ENCODE measurements at places on chromosomes 4 and X.

DNA sequence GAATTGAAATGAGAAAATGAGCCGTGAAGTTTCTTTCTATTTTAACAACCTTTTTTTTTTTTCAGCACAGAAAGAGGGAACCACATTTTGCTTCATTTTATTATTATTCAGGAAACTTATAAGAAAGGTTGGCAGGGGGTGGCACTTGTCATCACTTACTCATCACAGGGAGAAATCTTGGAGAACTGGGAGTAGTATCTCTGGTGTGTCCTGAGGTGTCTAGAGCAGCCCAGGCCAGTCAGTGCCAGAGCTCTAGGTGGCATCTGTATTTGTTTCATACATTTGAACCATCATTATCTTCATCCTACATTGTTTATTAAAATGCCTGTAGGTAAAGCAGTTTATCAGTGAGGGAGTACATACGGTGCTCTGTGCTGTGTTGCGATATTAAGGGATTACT is 43.8 kb upstream of the ARHGAP24 start:
- no peak for DNase-seq

- DNase-seq: no peak
Measured at GRCh38 chrX:132442691-132443090, 46.1 kb downstream of the MBNL3 start.

DNA sequence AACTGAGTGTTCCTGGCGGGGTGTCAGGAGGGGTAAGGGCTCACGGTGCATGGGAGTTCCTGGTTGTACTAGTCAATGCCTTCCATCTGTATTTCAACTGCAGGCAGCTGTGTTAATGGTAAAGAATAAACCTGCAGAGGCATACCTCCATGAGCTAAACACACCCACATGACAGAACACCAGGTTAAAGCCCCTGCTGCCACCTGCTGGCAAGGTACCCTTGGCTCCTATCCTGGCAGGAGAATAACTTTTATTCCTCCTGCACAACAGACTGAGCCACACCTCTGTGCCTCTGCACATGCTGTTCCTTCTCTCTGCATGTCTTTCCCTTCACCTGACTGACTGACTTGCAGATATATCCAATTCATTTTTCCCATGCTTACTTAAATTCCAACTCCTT is 11.1 kb downstream of the ITIH6 start:
- no peak for DNase-seq

GRCh38 chrX:7620560-7620959 is 222.4 kb upstream of the VCX start:
- DNase-seq: no peak

- DNase-seq: no peak
Measured at GRCh38 chr4:62550121-62550520, 1350.0 kb downstream of the ADGRL3 start.

GRCh38 chr4:185275501-185275900 is 66.1 kb downstream of the SNX25 start:
- DNase-seq: peak; percentile 30

DNA sequence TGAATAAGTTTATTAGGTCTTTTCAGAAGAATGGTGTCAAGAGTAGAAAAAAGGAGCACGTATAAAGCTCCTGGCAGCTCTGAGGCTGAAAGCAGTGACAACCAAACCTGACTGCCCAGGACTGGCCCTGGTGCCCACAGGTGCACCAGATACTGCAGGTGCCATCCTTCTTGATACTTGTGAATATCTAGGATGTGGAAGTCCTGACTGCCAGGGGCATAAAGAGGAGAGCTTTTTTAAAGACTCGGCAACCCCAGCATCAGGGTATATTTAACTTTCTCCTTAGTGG is 60.7 kb downstream of the TMEM150C start:
- no peak for DNase-seq

DNA sequence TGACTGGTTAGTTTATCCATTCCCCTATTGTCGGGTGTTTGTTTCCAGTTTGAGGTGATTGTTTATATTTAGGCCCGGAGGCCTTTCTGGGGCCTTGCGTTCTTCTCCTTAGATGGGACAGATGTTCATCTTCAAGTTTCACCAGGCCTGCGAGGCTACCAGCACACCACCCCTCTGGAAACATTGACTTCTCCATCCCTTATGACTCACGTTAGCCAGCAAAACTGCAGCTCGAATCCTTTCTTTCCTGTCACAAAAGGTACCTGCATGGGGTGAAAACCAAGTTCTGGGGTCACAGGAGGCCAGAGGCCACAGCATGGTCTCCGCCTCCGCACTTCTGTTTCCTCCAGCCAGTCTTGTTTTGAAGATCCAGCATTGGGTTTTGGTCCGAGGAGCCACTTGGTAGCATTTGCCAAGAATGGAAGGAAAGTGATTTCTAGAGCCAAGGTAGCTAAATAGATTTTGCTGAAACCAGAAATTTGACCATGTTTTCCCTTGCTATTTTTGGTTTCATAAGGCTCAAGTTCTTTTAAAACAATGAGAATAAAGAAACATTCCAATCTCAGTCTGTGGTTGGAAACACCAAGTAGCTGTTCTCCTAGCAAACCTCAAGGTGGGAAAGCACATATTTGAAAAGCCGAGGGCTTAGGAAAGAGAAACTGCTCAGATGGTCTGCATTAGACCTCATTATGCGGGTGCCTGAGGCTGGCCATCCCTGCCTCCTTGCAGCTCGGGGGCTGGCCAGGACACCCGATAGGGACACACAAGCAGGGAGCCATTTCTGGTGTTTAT is 5.6 kb downstream of the NYX start:
- peak; percentile 77 for DNase-seq

GRCh38 chr4:40238008-40238699 is 41.3 kb downstream of the RHOH start:
- no peak for DNase-seq

DNA sequence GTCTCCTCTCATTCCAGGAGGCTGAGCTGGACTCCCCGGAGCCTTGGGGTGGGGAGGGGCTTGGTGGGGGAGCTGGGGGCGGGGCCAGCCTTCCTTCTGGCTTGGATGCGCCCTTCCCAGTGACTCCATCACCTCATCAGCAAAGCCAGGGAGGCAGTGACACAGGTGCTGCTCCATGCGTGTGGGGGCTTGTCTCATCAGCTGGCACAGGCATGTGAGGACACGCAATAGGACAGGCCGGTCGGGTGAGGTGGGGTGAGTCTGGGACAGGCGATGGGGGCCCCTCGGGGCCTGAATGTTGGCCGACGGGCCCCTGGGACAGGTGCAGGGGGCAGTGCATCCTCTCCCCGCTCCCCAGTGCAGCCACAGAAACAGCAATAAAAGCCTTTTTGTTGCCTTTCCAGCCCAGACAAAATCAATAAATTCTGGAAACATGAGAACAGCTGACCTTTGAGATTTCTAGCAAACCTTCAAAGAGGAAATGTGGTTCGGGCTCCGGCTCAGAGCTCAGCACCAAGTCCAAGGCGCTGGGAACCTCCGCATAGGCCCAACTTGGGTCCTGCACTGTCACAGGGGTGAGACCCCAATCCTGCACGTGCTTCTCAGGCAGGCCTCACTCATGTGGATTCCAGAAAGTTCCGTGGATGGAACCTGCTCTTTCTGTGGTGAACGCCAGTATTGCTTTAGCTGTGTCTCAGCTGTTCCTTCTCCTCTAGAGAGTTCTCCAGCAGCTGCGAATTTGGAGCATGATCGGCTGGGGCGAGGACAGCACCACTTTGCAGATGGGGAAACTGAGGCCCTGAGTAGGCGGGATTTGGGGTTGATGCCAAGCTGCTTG is 18.5 kb downstream of the ADRA2C start:
- no peak for DNase-seq

DNA sequence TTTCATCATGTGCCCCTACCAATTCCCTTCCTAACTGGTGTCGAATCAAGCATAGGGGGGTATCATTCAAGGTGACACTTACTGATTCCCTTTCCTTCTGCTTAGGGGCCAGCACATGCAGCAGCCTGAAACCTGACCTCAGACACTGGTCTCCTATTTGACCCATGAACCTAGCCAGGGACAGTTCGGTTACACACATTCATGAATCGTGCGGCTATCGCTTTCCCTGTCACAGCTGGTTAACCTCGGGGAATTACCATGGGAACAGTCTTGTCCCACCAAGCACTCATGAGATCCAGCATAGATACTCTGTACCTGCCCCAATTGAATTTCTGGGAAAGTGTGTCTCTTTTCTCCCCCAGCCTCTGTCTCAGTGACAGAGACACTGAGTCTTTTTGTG is 140.4 kb downstream of the ZNF674 start:
- no peak for DNase-seq

DNA sequence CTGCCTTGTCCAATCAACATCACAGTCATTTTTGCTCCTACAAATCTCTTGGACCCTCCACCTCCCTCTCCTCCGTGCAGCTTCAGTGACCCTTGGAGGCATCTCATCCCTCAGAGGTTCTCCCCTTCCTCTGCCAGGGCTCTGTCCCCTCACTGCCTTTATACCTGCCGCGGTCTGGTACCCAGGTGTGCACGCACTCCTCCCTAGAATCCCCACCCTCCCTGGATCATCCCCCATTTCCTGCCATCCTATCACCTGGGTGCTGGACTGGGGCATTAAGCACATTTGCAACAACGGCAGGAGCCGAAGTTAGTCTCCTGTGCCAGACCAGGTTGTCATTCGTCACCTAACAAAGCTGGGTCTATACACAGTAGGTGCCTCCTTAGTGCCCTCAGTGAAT is 10.1 kb downstream of the TMEM271 start:
- DNase-seq: no peak

GRCh38 chr4:66501997-66502396 is 831.7 kb upstream of the EPHA5 start:
- DNase-seq: no peak

- no peak for DNase-seq
Measured at GRCh38 chr4:166827167-166827566, 407.1 kb downstream of the SPOCK3 start.

DNA sequence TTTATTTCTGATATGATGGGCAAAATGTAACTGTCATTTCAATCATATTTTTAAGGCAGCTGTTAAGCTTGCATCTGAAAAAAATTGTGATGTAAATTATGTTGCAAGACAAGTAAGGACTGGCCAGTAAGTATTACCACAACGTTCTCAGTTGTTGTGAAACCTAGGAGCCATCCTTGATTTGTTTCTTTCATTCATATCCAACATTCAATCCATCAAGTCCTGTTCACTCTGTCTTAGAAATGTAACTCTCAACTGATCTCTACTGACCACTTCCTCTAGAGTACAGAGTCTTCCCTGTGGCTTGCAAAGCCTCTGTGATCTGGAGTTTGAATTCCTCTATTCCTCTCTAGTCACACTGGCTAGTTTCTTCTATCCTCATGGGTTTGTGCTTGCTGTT is 161.4 kb upstream of the MAD2L1 start:
- no peak for DNase-seq

- no peak for DNase-seq
Measured at GRCh38 chr4:86744570-86744969, 104.6 kb downstream of the SLC10A6 start.

DNA sequence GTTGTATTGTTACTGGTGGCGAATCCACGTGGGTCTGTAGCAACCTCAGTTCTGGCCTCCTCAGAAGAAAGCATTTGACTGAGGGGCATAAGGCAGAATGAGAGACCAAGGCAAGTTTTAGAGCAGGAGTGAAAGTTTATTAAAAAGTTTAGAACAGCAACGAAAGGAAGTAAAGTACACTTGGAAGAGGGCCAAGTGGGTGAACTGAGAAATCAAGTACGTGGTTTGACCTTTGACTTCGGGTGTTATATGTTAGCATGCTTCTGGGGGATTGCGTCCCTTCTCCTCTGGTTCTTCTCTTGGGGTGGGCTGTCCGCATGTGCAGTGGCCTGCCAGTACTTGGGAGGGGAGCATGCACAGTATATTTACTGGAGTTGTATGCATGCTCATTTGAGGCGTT is 232.7 kb upstream of the GATB start:
- no peak for DNase-seq

DNA sequence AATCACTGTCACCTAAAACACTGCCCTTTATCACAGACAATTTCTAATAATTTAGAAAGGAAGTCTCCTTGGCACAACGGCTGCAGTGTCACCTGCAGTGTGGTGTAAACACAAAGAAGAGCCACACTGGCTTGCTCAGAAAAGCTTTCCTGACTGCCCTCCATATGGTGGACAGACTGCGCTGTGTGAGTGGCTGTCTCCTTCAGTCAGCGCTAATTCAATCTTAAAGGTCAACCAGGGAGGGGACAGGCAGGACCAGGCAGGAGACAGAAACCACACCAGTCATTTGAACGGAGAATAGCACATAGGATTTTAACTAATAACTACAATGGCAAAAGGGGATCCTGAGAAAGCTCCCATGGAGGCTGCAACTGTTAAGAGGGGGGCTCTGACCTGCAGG is 132.1 kb downstream of the NSUN7 start:
- no peak for DNase-seq

DNA sequence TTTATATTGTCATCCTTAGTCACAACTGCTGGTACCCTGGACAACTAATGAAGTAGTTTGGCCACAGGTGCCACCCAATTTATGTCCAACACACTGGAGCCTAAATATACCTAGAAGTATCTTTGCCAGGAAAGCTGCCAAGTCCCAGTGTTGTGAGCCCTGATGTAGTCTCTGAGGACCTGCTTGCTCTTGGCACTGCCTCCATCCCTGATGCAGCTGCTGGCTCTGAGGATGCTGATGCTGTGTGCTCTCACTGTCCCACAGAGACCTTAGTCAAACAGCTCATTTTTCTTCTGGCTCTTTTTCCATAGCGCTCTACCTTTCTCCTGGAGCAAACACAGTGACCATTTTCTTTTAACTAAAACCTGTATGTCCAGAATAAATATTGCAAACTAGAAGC is 1535.4 kb upstream of the ADGRL3 start:
- no peak for DNase-seq

DNA sequence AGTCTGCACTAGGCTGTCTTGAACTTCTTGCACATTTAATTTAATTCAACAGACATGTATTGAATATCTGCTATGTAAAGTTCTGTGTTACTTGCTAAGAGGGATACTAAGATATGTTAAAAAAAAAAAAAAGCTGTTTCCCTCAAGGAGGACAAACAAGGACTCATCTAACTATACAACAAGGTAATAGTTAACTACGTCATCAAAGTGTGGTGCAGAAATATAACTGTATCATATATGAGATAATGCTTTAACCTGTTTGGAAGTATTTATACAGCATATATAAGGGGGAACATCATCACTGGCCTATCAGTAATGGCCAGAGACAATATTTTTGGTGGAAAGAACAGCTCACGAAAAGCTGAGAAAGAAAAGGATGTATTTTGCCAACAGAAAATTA is 89.9 kb downstream of the PTPN13 start:
- DNase-seq: no peak

DNA sequence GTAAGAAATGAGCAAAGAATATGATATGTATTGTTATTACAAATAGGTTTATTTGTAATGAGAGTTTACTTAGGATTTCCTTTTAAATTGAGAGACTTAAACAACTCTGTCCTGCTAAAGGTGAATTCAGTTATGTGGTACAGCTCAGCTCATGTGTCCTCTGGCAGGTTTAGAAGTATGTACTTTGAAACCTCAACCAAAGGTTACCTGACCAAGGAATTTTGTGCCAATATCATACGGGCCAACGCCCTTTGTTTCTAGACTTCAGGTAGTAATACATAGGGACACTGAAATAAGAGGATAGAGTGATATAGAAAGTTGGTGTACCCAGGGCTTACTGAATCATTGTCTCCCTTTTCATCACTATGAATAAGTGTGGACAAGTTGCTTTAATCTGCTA is 25.7 kb downstream of the SLAIN2 start:
- DNase-seq: no peak

All from EH (cell line).